ENCODE measurements at places on chromosomes 16 and 17.

DNA sequence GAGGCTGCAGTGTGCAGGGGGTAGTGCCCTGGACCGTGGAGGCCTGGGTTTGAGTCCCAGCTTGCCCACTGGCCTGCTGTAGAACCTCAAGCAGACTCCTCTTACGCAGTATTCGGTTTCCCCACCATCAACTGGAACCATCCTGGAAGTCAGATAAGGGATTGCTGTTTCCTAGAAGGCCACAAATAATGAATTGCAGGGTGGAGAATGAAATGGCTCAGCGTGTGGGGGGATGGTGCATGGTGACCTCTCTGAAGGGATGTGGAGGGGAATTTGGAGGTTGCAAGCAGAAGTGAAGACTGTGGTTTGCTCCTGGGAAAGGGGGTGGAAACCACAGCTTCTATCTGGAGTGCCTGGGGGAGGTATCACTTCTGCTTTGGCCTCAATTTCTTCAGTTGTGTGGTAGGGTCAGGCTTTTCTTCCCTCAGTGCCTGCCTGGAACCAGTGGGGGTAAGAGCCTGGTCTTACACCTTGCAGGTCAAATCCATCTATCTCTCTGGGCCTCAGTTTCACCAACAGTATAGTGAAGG lies 1.7 kb downstream of the ADGRG5 start:
- no peak for DNase-seq

DNA sequence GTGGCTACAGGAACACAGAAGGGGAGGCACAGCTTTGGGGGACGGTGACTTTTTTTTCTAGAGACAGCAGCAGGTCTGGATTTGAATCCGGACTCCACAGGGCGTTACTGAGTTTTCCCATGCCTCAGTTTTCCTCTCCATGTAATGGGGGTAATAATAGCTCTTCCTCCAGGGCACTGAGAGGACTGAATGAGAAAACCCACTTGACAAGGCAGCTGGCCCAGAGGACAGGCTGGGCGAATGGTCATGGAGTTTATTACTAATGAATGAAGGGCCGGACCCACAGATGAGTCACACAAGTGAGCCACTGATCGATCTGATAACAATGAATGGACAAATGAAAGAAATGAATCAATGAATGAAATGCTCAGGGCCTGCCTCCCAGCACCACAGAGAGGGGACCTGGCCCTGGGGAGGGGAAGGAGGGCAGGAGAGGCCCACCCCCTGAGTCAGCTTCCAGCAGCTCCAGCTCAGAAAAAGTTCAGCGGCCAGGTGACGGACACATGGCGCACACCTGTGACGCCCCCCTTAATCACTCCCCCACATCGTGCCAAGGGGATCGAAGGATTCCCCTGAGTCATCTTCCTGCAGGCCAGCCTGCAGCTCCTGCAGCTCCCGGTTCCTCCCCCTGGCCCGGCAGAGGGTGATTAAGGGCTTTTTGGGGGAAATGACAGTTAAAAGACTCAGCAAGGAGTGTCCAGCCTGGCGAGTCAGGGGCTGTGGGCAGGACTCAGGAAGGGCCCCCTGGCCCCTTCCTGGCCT lies 54.3 kb downstream of the SOCS1 start:
- DNase-seq: no peak

DNA sequence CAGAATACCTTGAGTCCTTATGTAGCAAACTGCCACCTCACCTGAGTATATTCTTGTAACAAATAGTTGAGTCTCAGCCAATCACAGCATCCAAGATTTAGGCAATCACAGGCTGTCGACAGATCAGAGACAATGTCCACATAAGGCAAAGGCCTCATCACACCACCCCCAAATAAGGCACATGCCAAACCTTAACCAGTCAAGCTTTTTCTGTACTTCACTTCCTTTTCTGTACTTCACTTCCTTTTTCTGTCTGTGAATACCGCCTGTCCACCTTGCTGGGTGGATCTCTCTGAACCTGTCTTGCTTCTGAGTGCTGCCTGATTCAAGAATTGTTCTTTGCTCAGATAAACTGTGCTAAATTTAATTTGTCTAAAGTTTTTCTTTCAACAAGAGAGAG lies 210.4 kb upstream of the N4BP1 start:
- no peak for DNase-seq

DNA sequence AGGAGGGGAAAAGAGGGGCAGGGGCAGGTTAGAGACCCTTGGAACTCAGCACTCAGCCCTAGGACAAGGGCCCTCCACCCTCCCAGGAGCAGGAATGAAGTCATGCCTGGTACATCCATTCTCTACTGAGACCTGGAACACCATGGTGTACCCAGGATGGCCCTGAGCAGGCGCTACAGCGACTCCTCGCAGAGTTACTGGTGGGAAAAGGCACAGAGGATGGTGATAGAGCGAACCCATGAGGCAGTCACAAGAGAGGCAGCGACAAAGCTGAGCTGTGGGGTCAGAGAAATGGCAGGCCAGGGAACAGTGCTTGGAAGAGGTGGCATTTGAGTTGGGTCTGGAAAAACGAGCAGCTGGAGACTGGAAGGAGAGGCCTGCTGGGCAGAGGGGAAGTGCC lies 37.5 kb downstream of the SRCIN1 start:
- DNase-seq: no peak
